ENCODE measurements at places on chromosomes 5 and 9.
A peak's percentile ranks its signal among the peaks of the same experiment; 100 is the strongest.

GRCh38 chr9:132003319-132003704 is 76.4 kb downstream of the MED27 start:
- no peak for DNase-seq

- DNase-seq: no peak
Measured at GRCh38 chr9:69168709-69169217, 5.3 kb upstream of the TJP2 start.

GRCh38 chr5:74552101-74552500 is 88.4 kb downstream of the ENC1 start:
- no peak for DNase-seq

GRCh38 chr9:110123341-110124095 is 84.4 kb downstream of the C9orf152 start:
- no peak for DNase-seq

DNA sequence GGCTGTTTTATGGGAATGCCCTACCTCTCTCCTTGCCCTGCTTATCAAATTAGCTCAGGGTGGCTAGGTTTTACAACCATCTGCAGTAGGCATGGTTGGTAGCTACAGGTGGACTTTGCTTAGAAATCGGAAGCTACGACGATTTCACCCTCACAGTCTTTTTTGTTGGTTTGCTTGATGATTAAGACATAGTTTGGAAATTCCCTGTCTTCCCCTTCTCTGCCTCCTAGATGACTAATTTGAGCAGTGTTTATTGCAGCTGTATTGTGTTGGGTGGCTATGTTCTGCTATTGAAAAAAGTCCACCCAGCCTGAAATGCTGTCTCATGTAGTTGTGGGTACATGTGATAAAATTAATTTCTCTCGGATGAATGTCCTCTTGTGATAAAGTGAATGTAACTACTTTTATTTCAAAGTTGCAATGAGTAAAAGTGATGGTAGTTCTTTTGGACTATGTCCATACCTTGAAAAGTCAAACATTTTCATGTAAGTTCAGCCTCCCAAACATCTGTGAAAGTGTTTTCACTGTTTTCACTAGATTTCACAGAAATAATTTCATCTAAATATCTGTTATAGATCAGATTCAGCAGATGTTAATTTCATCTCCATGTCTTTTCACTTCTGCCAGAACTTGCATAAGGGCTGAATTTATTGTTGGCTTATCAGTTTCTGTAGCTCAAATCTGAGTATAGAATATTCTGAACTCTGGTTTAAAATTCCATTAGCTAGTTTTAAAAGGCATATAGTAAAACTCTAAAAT is 37.3 kb upstream of the FYB1 start:
- no peak for DNase-seq

- no peak for DNase-seq
Measured at GRCh38 chr9:29657821-29658220, 2084.5 kb upstream of the C9orf72 start.

GRCh38 chr9:32371279-32371678 is 13.2 kb upstream of the ACO1 start:
- DNase-seq: no peak

DNA sequence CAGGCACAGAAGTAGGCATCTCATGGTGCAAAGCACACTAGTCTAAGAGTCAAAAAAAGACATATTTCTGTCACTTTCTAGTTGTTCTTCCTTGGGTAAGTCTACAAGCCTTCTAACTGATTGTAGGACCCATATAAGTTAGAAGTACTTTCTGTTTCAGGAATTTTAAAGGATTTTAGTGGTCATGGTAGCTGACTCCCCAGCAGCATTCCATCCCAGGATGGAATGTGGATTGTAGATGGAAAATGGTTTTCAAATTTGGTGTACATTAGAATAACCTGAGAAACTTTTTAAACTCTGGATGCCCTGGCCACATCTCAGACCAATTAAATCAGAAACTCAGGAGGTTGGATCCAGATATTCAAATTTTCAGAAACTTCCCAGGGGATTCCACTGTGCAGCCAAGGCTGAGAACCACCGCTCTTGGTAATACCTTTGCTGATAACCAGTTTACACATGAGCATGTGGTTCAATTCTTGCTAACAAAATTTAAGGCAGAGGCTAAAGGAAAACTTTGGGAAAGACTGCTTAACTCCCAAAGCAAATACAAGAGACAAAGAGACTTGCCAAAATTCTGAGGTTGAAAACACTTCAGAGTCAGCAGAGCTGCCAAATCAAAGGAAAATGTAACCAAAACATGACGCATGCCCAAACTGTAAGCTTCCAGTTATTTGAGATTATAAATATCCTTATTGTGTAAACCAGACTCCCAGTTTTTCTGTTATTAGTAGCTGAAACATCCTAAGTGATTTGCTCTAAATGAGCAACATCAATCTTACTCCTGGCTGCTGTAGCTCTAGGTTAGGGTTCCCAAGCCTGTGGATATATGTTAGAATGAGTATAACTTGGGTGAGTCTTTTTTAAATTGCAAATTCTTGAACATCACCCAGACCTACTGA is 145.4 kb upstream of the MTAP start:
- DNase-seq: peak; percentile 91

DNA sequence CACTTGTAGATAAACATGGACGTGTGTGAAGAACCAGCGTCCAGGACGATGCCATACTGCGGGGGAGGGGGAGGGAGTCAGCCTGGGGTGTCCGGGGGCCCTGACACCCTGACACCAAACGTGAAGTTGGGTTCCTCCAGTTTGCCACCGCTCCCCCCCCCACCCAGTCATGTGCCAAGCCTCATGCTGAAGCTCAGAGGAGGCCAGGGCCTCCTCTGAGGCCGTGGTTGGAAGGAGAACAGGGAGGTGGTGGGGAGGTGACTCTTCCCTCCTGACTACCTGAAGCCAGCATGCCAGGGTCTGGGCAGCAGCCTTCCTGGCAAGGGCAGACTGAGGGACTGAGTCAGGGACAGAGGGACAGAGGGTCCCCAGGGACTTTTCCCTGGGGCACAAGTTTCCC is 1.6 kb downstream of the ENTPD2 start:
- no peak for DNase-seq

DNA sequence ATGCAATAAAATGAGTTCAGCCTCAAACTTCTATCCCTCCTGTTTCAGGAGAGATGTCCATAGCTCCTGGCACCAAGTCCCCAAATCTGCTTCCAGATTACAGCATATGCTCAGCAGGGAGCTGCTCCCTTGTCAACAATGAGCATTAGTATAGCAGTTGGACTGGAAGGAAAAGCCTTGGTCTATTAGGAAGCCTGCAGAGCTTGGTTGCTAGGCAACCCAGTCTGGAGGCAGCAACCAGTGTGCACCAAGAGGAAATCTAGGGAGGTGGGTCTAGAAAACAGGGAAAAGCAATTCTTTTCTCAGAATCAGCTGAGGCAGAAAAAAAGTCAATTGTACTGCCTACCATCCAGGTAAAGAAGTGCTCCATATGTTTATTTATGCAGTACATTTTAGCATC is 229.5 kb upstream of the NMUR2 start:
- peak; percentile 96 for DNase-seq

DNA sequence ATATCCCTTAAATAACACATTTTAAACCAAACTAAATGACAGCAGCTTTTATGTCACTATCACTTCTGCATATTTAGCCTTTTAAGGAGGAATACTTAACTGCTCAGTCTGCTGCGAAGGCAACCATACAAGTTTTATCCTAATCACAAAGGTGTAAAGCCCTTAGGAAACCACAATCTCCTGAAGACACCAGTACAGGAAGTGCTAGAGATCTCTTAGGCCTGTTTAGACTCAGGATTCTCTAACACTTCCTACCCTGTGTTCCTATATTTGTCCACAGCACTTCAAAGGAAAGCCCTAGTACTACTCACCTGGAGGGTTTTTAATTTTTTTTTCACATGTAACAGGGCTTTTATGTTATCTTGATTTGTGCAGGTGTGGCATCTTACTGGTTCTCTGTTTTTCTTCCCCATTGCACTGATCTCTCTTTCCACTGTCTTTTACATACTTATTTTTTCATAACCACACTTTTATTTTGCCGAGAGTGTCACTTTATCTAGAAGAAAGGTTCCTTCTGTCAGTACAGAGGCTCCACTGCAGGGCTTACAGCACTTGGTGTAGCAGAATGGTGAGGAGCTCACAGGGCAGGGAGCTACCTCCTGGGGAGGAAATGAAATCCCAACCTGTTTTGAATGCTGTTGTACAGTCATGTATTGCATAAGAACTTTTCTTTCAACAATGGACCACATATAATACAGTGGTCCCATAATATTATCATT is 1060.6 kb upstream of the ACO1 start:
- no peak for DNase-seq

DNA sequence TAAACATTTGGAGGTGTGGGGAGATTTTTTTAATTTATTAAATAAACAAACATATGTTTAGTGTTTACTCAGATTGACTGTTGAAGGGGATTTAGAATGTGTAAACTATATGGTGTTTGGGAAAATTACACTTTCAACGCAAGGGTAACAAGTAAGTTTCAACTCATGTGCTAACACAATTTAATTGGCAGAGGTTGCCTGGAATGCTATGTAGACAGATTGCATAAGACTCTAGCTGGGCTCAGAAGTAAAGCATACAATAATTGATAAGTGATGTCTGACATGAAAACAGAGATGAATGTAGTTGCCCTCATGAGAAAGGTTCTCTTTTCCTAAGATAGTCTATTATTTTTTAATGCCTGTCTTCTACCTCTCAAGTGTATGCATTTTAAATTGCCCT is 617.4 kb downstream of the KCTD16 start:
- no peak for DNase-seq

GRCh38 chr9:26955222-26955903 is 849 bp upstream of the IFT74 start:
- no peak for DNase-seq

DNA sequence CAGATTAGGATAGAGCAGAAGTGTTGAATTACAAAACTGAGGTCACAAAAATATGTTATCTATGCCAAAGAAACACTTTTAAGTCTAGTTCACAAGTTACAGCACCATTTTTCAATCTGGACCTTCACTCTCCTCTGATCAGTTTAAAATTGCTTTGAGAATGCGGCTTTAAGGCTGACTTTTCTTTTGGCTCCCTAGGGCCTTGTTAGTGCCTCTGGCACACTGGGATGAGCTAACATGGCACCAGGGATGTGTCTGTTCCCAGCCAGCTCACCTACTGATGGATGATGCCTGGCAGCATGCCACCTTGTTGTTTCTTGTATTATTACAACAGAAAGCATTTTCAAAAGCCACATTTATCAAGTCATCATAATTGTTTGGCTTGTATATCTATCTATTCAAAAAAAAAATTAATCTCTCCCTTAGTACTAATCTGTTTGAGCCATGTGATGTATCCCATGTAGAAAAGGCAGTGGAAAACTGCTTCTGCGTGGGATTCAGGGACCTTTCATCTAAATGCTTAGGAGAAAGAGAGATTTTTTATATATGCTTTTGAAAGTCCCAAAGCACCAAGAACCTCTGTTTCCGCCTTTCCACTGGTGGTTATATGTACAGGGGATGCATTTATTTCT is 46.6 kb downstream of the ADAMTSL1 start:
- DNase-seq: peak; percentile 6

- DNase-seq: no peak
Measured at GRCh38 chr5:14438195-14438606, 143.4 kb upstream of the OTULINL start.
